ENCODE measurements at places on chromosomes 5 and 9.

DNA sequence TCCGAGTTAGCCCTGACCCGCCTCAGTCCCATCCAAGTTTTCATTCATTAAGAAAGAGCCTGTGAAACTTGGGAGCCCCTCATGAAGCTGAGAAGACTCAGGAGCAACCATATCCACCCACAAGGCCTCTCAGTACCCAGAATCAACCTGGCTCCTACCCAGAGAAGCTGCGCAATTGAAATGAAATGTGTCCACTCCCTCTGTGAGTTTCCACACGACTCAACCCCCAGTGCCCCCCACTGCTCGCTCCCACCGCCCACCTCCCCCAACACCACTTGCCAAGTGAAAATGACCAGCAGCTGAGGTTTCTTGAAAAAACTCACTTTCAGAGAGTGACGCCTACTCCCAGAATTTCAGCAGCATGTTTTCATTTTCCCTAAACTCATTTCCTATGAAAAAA is 104.6 kb downstream of the CDK5RAP2 start:
- DNase-seq: no peak

DNA sequence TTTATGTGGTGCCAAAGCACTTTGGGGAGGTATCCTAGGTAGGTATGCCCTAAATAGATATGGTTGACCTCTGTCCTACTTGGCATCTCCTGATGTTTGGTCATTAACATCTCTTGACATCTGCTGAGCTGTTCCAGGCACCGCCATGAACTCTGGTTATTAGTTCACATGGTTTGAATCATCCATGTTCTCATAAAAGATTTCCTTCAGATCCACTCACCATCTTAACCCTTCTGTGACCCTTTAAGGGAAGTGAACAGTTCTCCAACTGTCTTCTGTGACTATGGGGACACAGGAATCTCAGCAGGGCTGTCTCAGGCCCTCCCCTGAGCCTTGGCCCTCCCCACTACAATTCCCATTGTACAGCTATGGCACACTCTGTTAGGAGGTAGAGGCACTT is 167.7 kb downstream of the CDH6 start:
- peak; percentile 36 for DNase-seq

DNA sequence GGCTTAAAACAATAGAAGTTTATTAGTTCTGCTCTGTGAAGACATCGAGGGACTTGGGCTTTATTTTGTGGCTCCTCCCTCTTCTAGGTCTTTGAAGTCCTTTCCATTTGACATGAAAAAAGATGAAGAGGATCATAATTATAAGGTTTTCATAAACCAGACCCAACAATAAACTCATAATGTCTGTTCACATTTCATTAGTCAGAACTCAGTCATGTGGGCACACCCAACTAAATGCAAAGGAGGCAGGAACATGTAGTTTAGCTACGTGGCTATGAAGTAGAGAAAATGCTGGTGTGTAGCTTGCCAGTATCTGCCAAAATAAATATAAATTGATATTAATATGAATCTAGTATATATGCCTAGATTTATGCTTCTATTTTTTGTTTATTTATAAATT is 393.9 kb upstream of the C9orf72 start:
- DNase-seq: peak; percentile 46

- no peak for DNase-seq
These were observed 11.1 kb downstream of the BARX1 start for GRCh38 chr9:93944011-93944410.

DNA sequence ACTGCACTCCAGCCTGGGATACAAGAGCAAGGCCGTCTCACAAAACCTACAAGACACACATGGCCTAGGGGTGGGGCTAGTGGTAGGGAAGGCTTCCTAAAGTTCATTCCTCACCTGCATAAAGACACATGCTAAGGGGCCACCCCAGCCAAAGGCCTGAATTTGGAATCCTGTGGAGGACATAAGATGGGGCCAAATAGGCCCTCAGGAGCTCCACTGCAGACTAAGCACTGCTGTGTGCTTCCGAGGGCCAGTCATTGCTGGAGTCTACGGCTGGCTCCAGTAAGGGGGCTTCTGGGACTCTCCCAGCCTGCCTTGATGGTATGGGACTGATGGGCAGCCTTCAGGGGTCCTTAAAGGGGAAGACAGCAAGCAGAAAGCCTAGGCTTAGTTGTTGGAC is 5.7 kb downstream of the NOP16 start:
- no peak for DNase-seq

- peak; percentile 27 for DNase-seq
These were observed 911 bp downstream of the ABLIM3 start for GRCh38 chr5:149141957-149142851.

DNA sequence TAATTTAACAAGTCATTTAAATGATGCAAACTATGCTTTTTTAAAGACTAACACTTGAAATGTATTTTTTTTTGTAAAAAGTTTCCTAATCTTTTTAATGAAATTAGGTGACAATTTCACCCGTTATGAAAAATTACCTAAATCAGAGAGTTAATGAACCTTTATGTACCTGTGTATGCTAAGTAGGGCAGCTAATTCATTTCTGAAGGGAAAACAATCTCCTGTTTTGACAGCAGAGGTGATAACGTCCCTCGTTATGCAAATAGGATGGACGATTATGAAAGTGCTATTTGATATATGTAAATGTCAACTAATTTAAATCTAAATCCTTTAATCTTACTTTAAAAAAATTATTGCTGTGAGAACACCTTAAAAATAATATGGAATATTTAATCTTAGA is 58.8 kb downstream of the MEF2C start:
- DNase-seq: no peak

GRCh38 chr9:74755355-74755754 is 132.4 kb downstream of the TRPM6 start:
- DNase-seq: peak; percentile 6

- no peak for DNase-seq
These were observed 38.8 kb downstream of the PCA3 start for GRCh38 chr9:76803083-76803482.

DNA sequence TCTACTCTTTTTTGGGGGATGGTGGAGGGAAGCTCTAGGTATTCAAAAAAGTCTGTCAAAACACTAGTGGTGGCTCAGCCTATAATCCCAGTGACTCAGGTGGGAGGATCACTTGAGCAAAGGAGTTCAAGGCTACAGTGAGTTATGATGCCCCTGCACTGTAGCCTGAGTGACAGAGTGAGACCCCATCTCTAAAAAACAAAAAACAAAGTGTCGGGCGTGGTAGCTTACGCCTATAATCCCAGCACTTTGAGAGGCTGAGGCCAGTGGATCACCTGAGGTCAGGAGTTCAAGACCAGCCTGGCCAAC is 15.8 kb upstream of the SLC35D2 start:
- no peak for DNase-seq

DNA sequence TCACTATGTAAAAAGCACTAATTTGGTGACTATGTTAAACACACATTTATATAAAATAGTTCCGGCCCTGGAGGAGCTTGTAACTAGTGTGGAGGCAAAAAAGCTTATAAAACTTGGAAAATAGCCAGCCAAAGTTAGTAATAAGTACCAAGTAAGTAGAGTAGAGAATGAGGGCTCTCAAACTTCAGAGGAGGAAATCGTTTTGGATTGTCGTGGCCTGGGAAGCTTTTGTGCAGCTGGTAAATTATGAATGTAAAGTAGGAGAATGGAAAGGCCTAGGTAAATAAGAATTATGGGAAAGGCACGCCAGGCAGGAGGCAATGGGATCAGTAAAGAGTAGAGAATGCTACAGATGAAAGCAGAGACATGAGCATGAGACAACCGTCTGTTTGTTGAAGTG is 832.7 kb upstream of the ZNF608 start:
- DNase-seq: no peak

Measured in epithelial cell of esophagus (primary cell).